Right renal cortex interstitium (tissue), 3 donors: ENCODE measurements at places on chromosomes 7 and 10. TPM values are rescaled to one million over a fixed set of nuclear protein-coding genes. Genes with fewer than 3 reads are reported as not detected.

ING3 gene
- polyA plus RNA-seq: 49.3 TPM

FANK1 gene
- polyA plus RNA-seq: 7.8 TPM

CLRN3 gene
- polyA plus RNA-seq: 18.4 TPM

COX19 gene
- polyA plus RNA-seq: 11.1 TPM

CTBP2 gene
- 92.7 TPM for polyA plus RNA-seq

SAMD9L gene
- 4.5 TPM for polyA plus RNA-seq

ELMO1 gene
- 14.4 TPM for polyA plus RNA-seq

GPR15LG gene
- 0.76 TPM for polyA plus RNA-seq

LIPN gene
- polyA plus RNA-seq: not detected

VENTX gene
- 0.14 TPM for polyA plus RNA-seq

CISD1 gene
- 62.0 TPM for polyA plus RNA-seq

TEX47 gene
- not detected for polyA plus RNA-seq

ZNF3 gene
- 48.9 TPM for polyA plus RNA-seq

TMEM196 gene
- polyA plus RNA-seq: not detected
